Thymus (tissue), 14 donors: ENCODE measurements at places on chromosomes 5 and 9.

DNA sequence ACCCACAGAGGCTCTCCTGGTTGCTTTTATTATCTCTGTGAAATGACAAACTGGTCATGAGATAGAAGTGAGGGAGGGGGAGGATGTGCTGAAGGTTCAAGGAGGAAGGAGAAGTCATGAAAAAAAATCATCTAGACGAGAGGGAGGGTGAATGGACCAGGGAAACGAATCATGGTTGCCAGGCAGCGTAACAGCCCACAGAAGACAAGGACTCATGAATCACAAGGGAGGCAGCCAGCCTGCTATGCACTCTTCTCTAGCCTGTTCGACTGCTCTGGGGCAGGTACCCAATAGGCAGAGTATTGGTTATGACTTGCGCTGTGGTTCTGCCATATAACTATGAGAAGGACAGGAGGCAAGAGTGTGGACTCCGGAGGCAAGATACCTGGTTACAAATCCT, 475.2 kb downstream of the CDK5RAP2 start:
- no peak for DNase-seq

- DNase-seq, result no peak
Measured at GRCh38 chr9:104539275-104539674, 2.6 kb upstream of the OR13C3 start.

- no peak for DNase-seq
Measured at GRCh38 chr9:88373045-88373444, 15.2 kb upstream of the SPIN1 start.

- DNase-seq, result no peak
Measured at GRCh38 chr5:158486566-158486965, 613.1 kb downstream of the EBF1 start.

GRCh38 chr9:34986540-34987047, 3.0 kb upstream of the DNAJB5 start:
- DNase-seq, result no peak

DNA sequence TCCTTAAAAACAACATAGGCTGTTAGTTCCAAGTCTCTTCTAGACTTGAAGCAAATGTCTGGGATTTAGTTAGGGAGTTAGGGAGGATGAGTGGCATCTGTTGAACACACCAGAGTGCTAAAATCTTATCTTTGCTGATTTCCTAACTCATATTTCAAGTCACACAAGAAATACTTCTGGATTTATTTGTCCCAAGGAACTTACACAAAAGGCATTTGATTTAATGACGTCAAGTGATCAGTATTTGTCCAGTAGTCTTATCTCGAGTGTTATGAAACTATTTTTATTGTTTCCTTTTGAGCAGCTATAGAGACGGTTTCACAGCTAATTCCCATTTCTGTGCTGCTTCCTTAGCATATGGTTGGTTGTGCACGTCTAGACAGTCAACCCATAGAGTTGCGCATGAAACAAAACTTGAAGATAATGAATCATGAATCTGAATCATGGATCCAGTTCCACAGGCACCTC, 140.5 kb upstream of the TUT7 start:
- DNase-seq, result no peak

- no peak for DNase-seq
Measured at GRCh38 chr9:24844217-24844616, 298.5 kb upstream of the IZUMO3 start.

- no peak for DNase-seq
Measured at GRCh38 chr5:109394806-109395205, 15.0 kb downstream of the PJA2 start.

GRCh38 chr5:43065387-43065947, 25.3 kb upstream of the ANXA2R start:
- peak; percentile 50 for DNase-seq

DNA sequence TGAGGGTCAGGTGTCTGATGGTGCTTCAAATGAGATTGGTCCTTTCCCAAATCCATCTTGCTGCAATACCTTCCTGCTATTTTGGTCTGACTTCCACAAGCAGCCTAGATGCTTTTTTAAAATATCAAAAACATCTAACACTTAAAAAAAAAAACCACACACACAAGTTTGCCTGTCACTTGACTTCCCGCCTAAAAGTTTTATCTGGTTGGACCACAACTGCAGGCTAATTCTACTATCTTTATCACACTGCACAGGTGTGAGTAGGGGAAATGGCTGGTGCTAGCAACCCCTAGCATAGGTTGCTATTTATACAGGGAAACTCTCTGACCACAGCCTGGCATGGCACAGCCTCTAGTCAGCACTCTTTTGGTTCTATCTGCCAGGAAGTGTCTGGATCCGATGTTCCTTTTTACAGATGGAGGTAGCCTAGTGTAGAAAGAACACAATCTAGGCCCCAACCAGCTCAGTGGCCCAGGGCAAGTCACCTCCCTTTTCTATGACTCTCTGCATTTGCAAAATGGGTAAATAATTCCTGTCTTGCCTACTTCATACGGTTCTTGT, at the start of gene HEMGN:
Gene HEMGN (minus strand): TSS at position 92 of the 564 bp plus-strand sequence. CDS start 36 bp downstream, at position 56.
- no peak for DNase-seq

GRCh38 chr9:125995706-125996105, 248.5 kb downstream of the PBX3 start:
- DNase-seq, result no peak

- no peak for DNase-seq
Measured at GRCh38 chr9:75226403-75227139, 138.3 kb downstream of the OSTF1 start.

DNA sequence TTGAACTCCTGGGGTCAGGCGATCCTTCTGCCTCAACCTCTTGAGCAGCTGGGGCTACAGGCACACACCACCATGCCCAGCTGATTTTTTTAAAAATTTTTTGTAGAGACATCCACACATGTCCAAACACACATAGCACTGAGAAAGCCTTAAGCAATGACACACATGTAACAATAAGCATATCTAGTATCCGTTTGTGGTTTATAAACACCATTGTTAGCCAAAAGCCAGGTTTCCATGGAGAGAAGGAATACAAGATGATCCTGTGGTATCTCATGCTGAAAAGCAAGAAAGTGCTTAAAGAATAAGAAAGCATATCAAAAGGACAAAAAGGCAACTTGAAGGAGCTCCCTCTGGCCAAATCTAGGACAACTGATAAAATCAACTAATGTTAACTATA, 29.7 kb upstream of the SLC1A3 start:
- DNase-seq, result no peak

GRCh38 chr9:74644023-74644422, 146.9 kb downstream of the RORB start:
- DNase-seq, result no peak

GRCh38 chr9:106757514-106757913, 105.5 kb upstream of the ZNF462 start:
- DNase-seq, result no peak
